ENCODE measurements at places on chromosomes 4 and X.

DNA sequence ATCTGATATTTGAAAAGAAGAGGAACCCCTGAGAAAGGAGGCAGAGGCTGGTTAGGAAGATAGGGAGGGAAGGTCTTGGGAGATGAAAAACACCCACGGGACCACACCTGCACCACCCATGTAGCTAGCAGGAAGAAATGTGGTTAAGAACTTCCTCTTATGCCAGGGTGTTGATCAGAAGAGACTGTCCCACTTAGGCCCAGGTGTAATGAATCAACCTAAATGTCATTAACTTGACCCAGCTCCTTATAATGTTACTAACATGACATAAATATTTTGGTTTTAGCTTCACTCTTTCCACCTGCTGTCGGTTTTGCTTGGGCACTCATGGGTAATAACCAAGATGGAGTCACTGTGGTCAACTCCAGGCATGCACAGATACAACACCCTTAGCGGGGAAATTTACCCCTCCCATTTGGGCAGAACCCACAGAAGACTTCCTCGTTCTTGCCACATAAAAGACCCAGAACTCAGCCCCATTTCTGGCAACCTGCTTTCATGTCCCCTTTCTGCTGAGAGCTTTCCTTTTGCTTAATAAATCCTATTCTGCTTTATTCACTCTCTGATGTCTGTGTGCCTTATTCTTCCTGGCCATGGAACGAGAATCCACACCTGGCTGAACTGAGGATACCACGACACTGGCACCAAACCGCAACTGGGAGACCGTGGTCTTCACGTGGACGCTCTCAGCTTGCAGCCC lies 46.8 kb downstream of the ZNF141 start:
- no peak for DNase-seq

- no peak for DNase-seq
These were observed 23.0 kb upstream of the UGT2B15 start for GRCh38 chr4:68693325-68694075.

DNA sequence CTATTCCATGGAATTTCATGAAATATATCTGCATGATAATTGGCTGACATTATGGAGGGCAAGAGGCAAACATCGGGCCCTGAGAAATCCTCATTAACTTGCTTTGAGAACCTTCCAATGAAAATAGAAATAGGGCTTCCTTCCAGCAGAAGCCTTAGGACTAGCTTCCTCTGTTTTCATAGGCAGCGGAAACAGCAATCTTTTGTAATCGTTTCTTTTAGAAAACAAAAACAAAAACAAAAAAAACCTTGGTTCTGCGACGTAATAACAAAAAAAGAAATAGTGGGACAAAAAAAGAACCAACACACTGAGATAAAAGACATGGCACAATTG lies 62.9 kb downstream of the GEMIN8 start:
- no peak for DNase-seq

DNA sequence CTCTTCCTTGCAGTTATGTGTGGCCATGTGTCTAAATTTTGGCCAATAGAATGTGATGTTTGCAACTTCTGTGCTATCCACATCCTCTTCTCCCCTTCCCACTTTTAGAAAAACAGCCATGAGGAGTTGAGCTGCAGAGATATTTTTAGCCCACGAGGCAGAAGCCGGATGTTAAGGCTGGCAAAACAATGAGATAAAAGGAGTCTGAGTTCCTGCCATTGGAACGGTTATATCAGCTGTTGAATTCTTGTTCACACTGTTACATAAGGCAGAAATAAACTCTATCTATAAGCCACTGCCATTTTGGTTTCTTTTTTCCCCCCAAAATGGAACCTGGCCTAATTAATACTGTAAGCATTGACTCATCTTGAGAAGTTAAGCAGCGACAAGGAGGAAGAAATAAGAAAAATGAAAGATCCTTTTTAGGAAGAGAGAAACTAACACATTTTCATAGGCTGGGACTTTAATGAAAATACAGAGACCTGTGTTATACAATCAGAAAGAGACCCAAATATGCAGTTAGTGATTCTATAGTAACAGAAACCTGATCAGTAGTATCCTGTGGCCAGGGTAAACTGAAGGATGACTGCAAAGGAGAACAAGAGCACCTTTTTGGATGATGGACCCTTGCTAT lies 200.5 kb downstream of the INPP4B start:
- no peak for DNase-seq

- no peak for DNase-seq
These were observed 70.3 kb downstream of the CRMP1 start for GRCh38 chr4:5822619-5823018.

DNA sequence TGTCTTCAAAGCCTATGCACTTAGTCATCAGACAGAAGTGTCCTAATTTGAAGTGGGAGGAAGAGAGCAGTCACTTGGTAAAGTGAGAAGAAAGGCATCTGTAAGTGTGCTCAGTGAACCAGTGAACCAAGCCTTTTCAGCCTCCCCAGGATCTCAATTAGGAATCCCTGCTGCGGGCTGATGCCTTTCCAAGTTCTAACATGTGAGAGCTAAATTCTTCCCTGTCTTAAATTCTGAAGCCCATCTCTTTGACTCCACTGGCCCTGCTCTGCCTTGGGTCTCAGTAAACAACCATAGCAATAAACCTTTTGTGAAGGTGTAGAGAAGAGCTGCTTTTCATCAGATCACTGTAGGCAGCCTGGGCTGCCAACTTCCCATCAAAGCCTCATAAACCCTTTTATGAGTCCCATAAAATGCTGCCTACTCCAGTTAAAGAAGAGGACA lies 701.2 kb upstream of the LCORL start:
- no peak for DNase-seq

GRCh38 chr4:155543126-155543765 lies 123.4 kb upstream of the GUCY1A1 start:
- DNase-seq = no peak

DNA sequence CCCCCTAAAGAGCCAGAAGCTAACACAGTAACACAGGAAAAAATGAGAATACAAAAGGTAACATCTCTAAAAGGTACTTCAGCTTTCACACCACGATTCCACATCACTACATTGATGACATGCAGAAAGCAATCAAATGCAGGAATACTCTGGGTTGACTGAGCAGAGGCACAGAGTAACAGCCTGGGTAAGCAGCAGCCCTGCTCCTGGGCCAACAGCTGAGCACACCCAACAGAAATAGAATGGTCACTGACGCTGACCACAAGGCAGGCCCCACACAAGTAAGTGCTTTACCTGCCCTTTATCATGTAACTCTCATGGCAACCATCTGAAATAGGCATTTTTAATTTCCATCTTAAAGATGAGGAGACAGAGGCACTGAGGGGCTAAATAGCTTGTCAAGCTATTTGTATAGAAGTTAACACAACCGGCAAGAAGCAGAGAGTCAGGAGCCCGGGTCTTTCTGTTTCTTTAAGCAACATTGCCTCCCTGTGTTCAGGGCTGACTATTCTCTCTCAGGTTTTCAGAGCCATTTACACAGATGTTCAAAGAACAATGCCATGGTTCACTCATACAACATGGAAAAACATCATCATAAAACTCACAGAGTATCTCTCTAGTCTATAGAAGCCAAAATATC lies 168.9 kb downstream of the ZNF674 start:
- no peak for DNase-seq

- no peak for DNase-seq
These were observed 206.4 kb upstream of the IL15 start for GRCh38 chr4:141429933-141430332.

- no peak for DNase-seq
These were observed 41.1 kb upstream of the FAM9C start for GRCh38 chrX:13085526-13085925.

DNA sequence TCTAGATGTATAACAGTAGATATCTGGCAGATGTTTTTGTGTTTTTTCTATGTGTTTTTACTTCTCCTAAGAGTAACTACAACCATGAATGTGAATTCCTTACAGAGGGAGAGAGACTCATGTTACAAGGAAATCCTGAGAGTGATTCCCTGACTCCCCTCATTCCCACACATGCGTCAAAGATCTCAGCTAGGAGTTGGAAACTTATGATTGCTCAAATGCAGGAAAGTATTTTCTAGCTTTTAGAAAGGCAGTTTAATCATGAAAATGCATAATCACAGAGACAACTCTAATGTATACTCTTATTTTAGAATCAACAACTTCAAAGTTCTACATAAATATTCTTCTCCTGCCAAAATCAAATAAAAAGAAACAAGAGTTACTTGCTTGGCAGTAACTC lies 121.8 kb downstream of the PDE5A start:
- no peak for DNase-seq

- DNase-seq = no peak
These were observed 106.5 kb downstream of the NHSL2 start for GRCh38 chrX:72016881-72017783.

DNA sequence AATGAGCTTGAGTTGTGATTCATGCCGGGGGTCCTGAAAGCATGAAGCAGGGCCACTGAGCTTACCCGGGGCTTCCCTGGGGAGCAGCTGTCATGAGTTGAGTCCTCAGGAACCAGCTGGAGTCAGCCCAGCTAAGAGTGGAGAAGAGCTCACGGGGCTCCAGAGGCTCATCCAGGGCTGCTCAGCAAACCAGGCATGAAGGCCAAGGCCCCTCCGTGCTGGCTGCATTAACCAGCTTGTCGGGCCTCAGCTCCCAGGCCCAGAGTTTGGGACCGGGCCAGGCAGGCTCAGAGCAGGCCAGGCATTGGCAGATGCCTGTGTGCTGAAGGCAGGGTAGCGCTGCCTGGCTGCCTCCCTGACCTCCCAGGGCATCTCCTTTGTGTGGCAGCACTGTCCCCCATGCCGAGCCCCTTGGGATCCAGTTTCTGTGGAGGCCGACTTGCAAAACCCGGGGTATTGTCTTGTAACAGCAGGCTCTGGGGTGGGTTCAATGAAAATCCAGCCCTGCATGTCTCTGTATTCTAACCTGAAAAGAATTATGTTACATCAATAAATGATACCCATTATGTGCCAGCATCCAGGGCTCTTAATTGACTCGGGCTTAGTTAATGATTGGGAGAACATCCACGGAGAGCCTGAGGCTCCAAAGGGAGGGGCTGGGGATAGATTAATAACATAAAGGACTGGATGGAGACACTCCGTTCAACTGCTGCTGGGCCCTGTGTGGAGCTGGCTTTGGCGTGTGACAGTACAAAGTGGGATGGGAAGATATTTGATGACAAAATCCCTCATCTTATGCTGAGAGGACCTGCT lies 68.0 kb upstream of the MSX1 start:
- no peak for DNase-seq

- no peak for DNase-seq
These were observed 132.3 kb downstream of the HMX1 start for GRCh38 chr4:8739317-8739716.

GRCh38 chr4:24853142-24853541 lies 57.8 kb downstream of the SOD3 start:
- no peak for DNase-seq

DNA sequence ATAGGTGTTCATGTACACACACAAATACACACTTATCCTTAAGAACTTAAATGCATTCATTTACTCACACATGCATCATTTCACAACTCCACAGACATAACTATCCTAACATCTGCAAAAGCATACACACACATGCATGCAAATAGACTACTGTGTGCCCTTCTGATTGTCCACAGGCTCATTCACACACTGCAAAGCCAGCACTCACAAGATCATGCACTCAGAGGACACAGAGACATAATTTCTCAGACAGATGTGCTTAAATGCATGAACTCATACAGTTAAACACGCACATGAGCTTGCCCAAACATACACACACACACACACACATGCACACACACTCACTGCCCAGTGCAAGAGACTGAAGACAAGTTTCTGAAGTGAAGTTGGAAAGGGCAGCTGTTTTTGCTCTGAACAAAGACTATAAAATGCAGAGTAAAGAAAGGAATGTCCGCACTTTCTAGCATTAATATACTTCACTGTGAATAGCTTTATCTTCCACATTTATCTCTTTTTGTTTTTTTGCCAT lies 1018.0 kb upstream of the HS3ST1 start:
- no peak for DNase-seq

- DNase-seq = no peak
These were observed 36.3 kb downstream of the RPS6KA3 start for GRCh38 chrX:20230406-20230805.

GRCh38 chrX:8310409-8310808 lies 139.3 kb upstream of the VCX2 start:
- no peak for DNase-seq

DNA sequence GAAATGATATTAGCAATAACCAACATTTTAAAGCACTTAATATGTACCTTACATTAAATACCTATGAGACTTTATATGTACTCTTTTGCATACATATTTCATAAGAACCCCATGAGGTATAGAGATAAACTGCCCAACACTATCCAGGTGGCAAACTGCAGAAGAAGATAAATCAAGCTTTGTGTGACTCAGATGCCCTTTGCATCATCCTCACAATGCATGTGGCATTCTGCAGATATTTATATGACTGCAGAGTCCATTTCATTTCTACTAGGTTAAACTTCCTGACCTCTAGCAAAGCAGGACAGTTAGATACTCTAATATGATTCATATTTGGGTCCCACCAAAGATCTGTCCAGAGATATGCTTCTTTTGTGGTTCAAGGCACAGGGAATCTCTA lies 85.6 kb upstream of the RASGEF1B start:
- no peak for DNase-seq

- no peak for DNase-seq
These were observed 156.7 kb downstream of the TENT5D start for GRCh38 chrX:80576806-80577533.

- DNase-seq = no peak
These were observed 274.9 kb upstream of the PITX2 start for GRCh38 chr4:110897784-110898183.

DNA sequence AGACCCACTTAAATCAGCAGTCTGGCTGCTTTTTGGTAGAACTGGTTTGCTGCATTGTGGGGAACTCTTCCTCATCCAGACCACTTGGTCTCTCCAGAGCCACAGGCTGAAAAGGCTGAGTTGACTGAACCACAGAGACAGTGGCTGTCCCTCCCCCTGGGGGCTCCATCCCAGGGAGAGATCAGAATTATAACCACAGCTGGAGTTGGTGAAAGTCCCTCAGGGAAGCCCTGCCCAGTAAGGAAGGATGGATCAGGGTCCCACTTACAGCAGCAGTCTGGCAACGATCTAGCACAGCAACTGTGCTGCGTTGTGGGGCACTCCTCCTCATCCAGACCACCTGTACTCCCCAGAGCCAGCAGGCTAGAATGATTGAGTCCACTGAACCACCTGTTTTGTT lies 212.7 kb downstream of the SOX3 start:
- no peak for DNase-seq

GRCh38 chr4:143184217-143184502 lies 557 bp upstream of the USP38 start:
- no peak for DNase-seq

- DNase-seq = no peak
These were observed 70.6 kb upstream of the PAGE3 start for GRCh38 chrX:55335296-55335695.

DNA sequence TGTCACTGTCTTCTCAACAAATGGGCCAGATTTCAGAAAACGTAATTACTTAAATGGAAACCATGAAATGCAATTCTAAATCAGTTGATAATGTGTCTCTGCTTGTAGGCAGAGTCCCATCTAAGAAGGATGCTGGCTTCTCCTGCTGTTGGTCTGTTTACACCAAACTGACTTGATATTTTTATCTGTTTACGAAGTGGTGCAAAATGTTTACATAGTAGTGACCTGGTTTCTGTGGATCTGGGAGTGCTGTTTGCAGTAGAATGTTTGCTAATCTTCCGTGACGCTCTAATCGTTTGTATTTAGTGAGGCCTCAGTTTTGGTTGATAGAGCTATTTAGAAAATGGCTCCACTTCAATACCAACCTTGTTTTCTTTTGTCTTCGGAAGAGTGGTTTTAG lies 213.5 kb downstream of the VEGFC start:
- no peak for DNase-seq
